ENCODE measurements at places on chromosomes 2 and 18.

GRCh38 chr2:219565130-219566080 is 5.9 kb downstream of the OBSL1 start:
- DNase-seq: no peak

DNA sequence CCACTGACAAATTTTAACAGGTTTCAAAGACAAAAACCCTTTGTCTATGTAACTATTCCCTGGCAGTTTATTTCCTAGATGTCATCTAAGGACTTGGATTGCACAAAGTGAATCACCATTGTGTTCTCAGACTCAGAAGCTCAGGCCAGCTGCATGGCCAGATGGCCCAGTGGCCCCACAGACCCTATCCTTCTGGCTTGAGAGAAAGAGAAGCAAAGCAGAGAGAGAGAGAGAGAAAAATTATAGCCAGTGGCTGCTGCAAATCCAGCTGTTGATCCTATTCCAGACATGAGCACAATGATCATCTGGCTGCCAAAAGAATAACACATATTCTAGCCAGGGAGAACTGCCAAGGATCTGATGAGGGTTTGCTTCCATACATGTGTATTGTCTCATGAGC is 25.8 kb downstream of the CTLA4 start:
- DNase-seq: no peak

GRCh38 chr2:106299696-106300095 is 105.6 kb upstream of the UXS1 start:
- DNase-seq: no peak

DNA sequence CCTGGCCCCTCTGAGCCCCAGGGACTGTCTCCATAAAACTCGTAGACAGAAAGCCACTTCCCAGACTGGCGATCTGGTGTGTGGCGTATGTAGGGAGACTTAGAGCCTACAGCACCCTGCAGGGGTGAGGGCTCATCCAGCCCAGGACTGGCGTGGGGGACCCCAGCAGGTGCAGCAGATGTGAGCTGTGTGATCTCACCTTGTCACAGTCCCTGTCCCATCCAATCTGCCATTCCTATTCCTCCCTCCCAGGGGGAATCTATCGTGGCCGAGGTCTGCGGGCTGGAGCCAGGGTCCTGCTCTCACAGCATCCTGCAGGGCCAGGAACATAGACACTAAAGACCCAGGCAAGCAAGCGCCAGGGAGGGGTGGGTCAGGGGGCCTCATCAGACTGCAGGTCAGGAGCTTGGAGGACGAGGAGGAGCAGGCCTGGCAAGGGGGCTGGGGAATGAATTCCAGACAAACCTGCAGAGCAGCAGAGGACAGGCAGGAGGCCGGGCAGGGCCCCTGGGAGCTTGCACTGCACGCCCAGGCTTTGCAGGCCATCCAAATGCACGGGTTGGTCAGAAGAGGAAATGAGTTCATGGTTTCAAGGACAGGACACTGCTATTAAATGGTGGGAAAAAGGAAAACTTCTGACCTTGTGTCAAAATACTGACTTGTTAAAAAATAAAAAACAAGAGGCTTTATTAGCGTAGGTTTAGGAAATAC is 32.5 kb downstream of the HS6ST1 start:
- no peak for DNase-seq

DNA sequence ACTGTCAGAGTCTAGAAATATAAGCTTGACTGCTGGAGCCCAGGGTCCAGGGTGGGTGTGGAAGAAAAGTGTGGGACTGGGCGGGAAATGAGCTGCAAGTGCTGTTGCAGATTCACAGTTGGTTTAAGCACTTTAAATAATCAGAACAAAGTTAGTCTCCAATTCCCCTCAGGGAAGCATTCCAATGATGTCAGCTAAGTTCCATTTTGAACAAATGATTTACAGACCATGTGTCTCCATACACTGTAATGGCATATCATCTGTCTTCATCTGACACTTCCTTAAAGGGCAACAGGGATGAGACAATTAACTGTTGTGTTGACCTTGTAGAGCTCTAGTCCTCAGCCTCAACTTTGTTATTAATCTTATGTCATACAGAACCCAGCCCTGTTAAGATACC is 31.5 kb upstream of the REG3A start:
- no peak for DNase-seq

Data from spinal cord (tissue), 10 donors.